GM12892 (cell line): ENCODE measurements at places on chromosomes 11 and 22.
A peak's percentile ranks its signal among the peaks of the same experiment; 100 is the strongest.

DNA sequence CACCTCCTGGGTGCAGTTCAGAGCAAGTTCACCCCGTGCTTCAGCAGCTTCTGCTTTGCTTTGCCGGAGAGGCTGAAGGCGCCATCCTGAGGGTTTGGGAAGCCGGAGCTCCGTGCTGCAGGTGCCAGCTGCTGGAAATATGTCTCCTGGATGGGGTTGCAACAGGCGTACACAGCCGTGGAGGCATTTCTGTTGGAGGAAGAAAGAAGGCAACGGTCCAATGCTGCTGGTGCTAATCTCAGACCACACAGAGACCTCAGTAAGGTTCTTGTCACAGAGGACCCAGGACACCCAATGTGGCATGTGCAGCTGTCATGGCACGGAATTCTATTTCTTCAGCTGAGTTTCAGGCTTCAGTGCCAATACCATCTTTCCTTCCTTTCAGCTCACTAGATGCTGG is 24.2 kb downstream of the ASPHD2 start:
- no peak for DNase-seq

DNA sequence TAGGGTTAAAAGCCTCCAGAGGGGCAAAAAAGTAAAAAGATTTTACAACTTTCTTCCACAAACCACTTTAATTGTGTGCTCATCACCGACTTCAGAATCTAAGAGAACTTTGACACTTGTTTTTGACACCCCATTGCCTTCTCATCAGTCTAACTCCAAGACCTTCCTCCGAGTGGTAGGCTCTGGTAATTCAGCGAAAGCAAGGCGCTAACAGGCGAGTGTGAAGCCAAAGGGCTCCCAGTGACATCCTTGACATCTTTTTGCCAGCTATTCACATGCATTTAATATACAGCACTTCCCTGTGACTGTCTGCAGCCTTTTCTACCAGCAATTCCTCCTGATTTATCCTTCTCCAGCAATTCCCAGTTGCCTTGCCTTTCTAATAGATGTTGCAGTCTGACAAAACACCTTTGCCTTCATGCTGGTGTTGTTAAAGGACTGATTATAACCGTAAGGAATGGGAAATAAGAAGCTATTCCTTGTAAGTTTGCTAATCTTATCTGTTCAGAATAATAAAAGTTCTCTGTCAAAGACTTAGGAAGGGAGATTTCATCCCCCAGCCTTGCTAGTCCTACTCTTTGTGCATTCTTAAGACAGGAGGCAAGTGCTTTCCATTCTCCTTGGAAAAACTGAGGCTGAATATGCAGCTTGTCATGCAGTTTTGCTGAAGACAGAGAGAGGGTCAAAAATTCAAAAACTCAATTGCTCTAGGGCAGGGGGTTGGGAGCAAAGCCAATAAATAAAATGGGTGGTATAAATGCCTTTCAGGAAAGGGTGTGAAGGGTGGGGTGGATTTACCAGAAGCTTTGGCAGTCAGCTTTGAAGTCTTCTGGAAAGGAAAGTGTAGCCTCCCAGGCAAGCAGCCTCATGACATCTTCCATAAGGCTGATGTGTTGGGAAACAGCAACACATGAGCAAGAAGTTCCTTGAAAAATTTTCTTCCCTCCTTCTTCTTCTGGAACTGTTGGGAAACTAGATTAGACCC is 39.1 kb downstream of the SNX19 start:
- no peak for DNase-seq

GRCh38 chr11:110124605-110125004 is 31.4 kb downstream of the ZC3H12C start:
- DNase-seq: no peak

DNA sequence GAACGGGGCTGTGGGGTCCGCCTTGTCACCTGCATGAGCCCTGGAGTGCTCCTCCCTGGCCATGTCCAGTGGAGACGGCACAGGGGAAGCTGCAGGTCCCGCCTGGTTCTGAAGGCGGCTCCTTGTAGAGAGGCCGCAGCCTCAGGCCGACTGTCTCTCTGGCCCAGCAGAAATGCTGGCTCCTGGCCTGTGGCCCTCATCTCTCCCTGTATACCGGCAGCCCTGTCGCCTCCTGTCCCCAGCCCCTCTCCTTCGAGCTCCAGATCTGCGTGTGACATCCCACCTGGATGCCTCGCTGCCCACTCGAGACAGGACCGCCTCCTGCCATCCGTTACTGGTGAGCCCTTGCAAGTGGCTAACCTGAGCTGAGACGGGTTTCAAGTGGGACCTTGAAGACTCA is 73.6 kb downstream of the PHF21B start:
- no peak for DNase-seq

- DNase-seq: no peak
Measured at GRCh38 chr11:94558468-94558867, 8.7 kb upstream of the PIWIL4 start.

DNA sequence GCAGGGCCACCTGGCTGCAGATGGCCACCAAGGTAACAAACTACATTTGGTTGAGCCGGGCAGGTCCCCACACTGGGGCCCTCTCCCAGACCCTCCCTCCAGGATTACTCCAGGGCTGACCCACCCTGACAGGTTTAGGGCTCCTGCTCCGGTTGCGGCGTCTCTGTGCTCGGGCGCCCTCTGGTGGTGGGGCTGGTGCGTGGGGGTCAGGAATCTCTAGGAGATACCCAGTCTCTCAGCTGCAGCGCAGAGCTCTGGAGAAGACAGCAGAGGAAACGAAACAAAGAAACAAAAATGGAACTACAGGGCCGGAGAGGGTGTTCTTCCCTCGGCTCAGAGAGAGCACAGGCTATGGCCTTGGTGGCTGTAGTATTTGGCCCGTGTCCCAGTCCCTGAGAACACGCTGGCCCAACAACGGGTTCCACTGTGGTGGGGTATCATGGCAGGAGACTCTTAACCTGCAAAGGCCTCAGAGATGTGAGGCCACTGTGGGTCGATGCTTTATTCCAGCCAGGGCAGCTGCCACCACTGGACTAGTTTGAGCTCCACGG is 2.4 kb downstream of the C11orf96 start:
- peak; percentile 66 for DNase-seq

GRCh38 chr22:42363892-42364291 is 68.3 kb downstream of the NFAM1 start:
- DNase-seq: no peak

- no peak for DNase-seq
Measured at GRCh38 chr11:124674571-124674970, 867 bp downstream of the SPA17 start.

DNA sequence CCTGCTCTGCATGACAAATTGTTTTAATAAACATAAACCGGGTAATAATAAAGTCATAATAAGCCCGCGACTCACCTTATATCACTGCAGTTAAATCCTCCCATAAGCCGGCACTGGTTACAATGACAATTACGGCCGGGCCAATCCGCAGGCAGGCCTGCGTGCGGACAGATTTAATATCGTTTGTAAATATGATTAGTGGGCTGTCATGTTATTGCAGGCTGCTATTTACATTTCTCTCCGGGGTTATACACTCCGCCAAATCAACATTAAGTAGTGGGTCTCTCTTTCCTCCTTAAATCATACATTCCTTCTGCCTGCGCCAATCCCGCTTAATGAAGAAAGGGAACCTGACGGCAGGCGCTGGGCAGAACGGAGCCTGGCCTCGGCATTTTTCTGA is 51.8 kb upstream of the LMO1 start:
- DNase-seq: no peak

DNA sequence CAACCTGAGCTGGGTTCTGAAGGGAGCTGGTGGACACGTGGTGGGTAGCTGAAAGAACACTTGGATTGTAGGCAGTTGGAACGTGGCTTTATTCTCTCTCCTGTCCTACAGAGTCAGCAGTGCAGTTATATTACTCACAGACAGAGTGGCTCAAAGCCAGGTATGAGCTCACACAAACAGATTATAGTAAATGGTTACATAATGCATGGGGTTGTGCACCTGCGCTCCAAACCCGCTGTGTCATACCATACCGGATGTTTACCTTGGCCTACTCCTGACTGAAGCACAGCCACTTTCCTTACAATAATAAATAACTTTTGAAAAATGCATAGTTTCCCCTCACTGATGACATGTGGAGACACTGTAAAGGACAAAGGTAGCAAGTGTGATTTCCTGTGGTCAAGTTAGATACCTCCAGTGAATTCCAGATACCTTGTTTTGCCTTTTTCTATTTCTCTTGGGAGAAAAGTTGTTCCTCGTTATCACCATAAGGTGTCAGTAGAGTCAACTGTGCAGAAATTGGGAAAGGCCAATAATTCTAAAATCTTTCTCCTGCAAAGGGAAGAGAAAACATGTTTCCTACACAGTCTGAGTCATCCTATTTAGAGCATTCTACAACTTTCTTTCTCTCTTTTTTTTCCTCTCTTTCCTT is 13.5 kb downstream of the MS4A6A start:
- DNase-seq: no peak

GRCh38 chr11:88280673-88281316 is 56.7 kb downstream of the CTSC start:
- no peak for DNase-seq

GRCh38 chr22:47012589-47013370 is 250.3 kb downstream of the TBC1D22A start:
- no peak for DNase-seq

- no peak for DNase-seq
Measured at GRCh38 chr11:126410649-126411048, 55.2 kb downstream of the ST3GAL4 start.

DNA sequence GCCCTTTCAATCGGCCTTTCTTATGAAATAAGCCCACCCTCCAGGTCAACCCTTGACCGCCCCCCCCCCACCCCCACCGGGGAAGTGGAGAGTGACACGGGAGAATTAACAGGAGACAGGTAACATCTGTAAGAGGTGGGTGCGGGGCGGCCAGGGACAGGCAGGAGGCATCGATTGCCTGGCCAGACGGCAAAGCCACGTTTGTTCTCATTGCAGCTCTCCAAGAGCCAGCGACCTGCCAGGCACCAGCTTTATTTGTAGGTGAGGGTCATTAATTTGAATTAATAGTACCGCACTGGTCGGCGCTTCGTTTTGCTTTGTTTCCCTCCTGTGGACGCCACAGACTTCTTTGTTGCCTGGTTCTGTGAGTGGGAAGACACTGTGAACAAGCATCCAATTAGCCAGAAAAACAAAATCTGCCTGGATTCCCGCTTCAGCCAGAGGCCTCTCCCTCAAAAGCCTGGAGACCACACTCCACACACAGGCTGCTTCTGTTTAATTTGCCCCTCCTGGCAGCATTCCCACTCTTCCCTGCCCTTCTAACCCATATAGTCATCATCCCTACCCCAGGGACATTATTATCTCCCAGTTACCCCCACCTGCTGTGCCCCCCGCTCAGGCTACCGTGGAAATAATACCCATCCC is 104.5 kb upstream of the OPCML start:
- no peak for DNase-seq

- DNase-seq: no peak
Measured at GRCh38 chr11:12121517-12121916, 11.1 kb downstream of the MICAL2 start.

GRCh38 chr22:40533712-40534378 is 102.7 kb downstream of the MRTFA start:
- peak; percentile 36 for DNase-seq

DNA sequence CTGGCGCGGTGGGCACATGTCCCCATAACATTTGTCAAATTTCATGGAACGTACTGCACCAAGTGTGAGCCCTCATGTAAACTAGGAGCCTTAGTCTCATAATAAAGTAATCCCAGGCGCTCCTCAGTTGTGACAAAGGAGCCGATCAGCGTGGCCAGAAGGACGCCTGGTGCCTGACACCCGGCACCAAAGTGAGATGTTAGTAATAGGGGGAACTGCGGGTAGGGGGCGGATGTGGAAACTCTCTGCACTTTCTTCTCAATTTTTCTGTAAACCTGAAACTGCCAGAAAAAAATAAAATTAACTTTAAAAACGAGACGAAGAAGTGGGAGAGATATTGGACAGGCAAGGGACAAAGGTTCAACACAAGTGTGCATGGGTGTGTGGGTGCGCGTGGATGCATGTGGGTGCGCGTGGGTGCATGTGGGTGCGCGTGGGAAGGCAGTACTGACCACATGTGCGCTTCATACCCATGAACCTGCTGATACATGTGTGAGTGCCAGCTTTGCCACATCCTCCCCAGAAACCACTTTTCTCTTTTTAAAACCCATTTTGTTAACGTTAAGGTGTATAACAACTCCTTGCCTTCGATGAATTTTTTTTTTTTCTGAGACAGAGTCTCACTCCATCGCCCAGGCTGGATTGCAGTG is 55.4 kb upstream of the LINC01488 start:
- no peak for DNase-seq

- DNase-seq: no peak
Measured at GRCh38 chr22:45683248-45683647, 11.6 kb downstream of the ATXN10 start.

- no peak for DNase-seq
Measured at GRCh38 chr11:126280595-126280994, 2.3 kb upstream of the TIRAP start.

DNA sequence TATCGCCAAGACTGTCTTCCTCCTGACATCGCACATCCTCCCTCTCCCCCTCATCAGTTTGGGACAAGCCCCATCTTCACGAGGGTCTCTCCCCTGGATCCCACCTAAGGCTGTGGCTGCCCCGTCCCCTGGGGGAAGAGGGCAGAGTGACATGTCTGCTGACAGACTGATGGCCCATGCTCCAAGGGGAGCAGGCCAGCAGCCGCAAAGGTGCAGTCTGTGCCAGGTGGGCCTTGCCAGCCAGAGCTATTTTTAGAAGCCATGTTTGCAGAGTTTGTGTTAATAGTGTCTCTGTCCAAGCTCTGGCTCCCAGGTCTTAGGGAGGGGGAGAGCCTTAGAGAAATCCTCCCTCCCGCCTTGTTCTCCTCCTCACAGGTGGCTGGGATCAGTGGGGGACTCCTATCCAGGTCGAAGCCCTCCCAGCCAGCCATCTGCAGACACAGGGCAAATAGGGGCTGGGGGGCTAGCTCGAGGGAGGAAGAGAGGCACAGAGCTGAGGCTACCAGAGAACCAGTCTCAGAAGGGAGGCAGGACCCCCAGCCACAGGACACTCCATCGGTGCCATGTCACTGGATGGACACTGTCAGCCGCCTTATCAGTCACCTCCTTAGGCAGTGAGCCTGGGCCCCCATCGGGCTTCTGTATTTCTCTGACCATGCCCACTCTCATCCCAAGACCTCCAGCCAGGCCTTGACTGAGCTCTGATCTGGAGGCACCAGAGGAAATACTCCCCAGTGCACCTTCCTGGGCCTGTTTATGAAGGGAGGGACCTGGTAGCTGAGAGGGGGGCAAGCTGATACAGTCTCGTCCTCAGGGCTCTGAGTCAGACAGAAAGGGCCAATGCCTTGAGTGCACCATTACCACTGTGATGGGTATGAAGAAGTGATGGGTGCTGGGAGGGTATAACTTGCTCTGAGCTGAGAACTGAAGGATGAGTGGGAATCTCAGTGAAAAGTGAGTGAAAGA is 49.3 kb downstream of the CHRDL2 start:
- DNase-seq: no peak

GRCh38 chr11:74185285-74185684 is 14.2 kb downstream of the PPME1 start:
- DNase-seq: no peak
